ENCODE measurements at places on chromosomes 11 and 22. TPM values are rescaled to one million over a fixed set of nuclear protein-coding genes. Genes with fewer than 3 reads are reported as not detected.

DNA sequence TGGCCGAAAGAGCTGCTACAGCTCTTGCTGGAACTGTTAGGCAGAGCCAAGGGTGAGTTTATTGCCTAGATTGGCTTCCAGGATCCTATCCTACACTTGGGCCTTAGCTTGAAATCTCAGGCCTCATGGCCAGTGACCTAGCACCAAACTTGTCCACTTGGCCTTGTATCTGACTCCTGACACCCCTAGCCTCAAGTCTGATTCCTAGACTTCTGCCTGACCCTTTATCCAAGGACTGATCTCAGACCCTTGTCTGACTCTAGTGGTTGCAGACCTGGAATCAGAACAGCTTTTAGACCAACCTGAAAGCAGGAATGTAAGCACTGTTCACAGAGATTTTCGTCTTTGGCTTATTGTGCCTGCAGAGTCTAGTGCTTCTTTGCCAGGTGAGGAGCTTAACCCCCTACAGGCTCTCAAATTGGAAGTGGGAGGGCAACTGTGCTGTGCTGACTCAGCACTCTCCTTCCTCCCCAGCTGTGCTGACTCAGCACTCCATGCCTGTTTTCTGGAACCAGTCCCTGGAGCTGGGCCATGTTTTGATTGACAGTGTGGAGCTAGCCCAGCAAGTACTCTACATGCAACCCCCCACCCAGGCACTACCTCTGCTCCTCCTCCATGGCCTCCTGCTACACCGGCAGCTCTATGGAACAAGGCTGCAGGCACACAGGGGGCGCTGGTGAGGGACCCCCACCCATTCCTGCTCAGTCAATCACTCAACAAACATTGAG is 35.1 kb downstream of the RRP8 start:
- no peak overlapping the region for H3K27ac ChIP-seq
- H3K27me3 ChIP-seq = peaks cover 9% of the 10 kb centered on the region
- DNase-seq = no peak
- H3K4me3 ChIP-seq = no peak overlapping the region
- no peaks in the 10 kb centered on the region for H3K36me3 ChIP-seq

DNA sequence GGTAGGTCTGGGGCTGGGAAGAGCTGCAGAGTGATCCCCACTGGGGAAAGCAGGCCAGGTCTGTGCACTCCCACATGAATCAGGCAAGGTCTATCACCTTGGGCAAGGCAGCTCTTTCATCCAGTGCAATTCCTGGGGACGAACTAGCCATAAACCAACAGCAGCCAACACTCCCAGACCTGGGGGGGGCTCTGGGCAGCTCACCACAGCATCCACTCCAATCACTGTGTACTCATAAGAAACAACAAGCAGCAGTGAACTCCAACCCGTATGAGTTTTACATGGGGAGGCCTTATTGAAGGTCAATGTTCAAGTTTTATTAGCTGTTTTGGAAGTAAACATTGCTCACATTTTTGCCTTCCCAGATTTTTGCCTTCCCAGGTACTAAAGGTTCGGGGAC is 157.4 kb upstream of the NAV2 start:
- H3K27me3 ChIP-seq = peaks cover 14% of the 10 kb centered on the region
- H3K36me3 ChIP-seq = no peaks in the 10 kb centered on the region
- H3K4me3 ChIP-seq = no peak overlapping the region
- H3K27ac ChIP-seq = no peak overlapping the region
- H3K4me1 ChIP-seq = peaks cover 50% of the 10 kb centered on the region
- DNase-seq = no peak

- H3K4me1 ChIP-seq = no peaks in the 10 kb centered on the region
- peaks cover 11% of the 10 kb centered on the region for H3K27me3 ChIP-seq
- DNase-seq = no peak
Measured at GRCh38 chr11:76277298-76278175, 71.2 kb upstream of the WNT11 start.

The NXPE2 gene
- total RNA-seq = not detected

The ME3 gene
- 12.4 TPM for total RNA-seq
